Stimulated activated CD4-positive, alpha-beta T cell treated with anti-CD3 and anti-CD28 coated beads, TNF-alpha, amount 100 ng/mL, for 48 hours (primary cell): ENCODE measurements at places on chromosomes 3 and 15.

- DNase-seq: no peak
Observed at GRCh38 chr3:50930371-50931208, 255.9 kb downstream of the DOCK3 start.

DNA sequence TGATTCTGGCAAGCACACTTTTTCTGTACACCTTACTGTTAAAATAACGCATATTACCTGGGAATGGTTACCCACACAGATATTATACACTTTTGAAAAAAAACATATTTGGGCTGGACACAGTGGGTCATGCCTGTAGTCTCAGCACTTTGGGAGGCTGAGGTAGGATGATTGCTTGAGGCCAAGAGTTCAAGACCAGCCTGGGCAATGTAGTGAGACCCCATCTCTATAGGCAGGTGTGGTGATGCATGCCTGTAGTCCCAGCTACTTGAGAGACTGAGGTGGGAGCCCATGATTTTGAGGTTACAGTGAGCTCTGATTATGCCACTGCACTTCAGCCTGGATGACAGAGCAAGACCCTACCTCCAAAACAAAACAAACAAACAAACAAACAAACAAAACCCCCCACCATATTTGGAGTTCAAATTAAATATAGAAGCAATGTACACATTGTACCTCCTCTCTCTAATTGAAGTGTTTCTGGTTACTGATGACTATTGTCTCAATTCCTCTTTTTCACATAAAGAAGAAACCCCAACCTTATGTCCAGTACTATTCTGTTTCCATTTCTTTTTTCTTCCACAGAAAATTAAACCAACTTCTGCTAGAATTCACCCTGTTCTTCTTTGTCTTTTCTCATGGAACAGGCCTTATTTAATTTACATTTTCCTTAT is 152.6 kb upstream of the UMPS start:
- DNase-seq: no peak

DNA sequence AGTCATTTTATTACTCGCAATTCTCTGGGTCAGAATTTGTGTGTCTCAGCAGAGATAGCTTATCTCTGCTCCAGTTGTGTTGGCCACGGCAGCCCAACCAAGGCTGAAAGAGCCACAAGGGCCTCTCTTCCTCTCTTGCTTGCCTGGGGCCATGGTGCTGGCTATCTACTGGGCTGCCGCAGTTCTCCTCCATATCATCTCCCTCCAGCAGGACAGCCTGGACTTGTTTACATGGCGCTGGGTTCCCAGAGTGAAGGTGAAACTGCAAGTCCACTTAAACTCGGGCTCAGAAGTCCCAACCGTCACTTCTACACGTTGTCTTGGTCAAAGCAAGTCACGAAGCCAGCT is 134.8 kb downstream of the UACA start:
- no peak for DNase-seq

GRCh38 chr3:4850928-4851265 is 128.3 kb upstream of the BHLHE40 start:
- no peak for DNase-seq

DNA sequence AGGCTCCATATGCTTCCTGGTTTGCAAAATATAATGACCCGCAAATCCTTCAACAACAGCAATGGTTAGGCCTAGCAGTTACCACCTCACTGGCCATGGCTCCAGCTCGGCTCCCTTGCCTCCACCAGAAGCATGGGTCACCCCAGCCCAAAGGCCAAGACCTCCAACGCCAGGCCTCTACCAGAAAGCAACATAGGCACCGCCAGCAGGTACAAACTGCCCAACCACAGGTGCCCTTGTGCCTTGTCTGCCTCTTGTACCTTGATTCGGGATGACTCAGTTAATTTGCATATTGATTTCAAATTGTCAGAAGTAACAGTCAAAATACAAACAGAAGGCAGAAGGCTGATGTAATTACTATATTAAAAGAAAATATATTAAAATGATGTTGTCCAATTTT is 124.7 kb downstream of the IL5RA start:
- no peak for DNase-seq

- no peak for DNase-seq
Observed at GRCh38 chr15:39961051-39961450, 27.1 kb downstream of the EIF2AK4 start.

DNA sequence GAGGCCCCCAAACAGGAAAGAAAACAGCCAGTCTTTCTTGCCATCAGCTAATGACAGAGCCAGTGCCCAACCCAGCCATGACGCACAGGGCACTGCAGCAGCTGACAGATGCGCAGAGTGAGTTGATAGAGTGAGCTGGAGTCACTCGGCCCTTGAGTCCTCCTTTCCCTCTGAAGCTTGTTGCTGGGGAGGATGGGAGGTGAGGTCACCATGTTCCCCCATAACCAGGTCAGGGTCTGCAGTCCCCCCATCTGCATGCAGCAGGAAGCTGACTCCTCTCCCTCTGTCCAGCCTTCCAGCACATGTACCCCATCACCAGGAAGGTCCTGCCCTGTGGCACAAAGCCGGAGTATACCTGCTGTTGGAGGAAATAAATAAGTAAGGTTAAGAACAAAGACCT is 174.6 kb downstream of the ABHD5 start:
- DNase-seq: no peak
